Skeletal muscle cell (primary cell): ENCODE measurements at places on chromosomes 5 and 9.
A peak's percentile ranks its signal among the peaks of the same experiment; 100 is the strongest.

DNA sequence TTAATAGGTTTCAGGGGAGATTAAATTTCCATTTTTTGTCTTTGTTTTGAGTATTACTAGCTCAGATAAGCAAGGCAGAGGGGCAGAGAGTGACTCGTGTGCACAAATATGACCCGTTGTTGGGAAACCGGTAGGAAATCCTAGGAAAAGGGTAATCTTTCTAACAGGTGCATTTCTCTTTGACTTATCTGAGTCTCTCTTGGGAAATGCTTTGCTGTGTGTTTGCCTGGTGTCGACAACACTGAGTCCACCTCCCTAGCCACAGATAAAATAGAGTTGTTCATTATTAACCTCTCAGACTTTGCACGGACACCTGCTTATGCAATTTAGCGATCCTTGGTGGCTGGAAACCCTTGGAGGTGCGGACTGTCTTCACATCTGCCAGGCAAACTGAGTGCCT, 164.2 kb downstream of the FGF1 start:
- no peak for DNase-seq

DNA sequence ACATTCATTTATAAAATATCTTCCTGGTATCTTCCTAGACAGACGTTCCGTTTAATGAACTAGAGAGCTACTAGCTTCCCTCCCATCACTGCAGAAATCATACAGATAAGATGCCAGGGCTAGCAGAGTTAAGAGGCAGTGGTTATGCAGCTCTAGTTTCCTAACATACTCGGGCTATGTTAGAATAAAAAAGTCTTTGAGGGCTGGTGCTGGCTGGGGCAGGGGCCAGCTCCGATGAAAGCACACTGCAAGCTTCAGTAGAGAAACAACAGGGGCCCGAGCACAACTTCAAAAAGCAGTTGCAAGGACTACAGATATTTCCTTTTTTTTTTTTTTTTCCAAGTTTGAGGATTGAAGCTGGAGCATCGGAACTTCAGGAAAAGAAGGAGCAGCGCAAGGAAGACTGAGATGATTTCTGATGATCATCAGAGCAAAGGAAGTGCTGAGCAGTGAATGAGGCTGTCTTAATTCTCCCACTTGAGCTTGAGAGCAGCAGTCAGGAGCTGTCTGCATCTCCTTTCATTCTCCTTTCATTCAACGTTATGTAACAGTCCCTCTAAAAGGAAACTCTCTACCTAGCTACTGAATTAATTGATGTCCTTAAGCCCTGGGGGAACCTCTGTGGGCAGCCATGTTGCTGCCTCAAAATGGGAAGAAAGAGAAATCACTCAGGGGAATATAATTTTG, 47.6 kb upstream of the ADCY2 start:
- DNase-seq: no peak

DNA sequence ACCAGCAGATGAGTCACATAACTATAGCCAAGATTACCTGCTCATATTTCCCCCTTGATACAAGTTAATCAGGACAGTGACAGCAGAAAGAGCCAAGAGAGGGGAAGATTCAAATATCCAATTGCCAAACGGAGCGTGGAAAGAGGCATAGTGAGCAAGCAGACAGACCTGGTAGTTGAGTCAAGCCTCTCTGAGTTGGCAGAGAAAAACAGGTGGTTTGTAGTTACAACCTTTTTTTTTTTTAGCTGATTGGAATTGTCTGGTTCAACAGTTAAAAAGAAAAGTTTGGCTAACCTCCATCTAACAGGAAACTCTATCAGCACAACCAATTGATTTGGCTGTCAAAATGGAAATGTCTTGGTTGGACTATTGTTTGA, 272.1 kb downstream of the TLE1 start:
- DNase-seq: no peak

DNA sequence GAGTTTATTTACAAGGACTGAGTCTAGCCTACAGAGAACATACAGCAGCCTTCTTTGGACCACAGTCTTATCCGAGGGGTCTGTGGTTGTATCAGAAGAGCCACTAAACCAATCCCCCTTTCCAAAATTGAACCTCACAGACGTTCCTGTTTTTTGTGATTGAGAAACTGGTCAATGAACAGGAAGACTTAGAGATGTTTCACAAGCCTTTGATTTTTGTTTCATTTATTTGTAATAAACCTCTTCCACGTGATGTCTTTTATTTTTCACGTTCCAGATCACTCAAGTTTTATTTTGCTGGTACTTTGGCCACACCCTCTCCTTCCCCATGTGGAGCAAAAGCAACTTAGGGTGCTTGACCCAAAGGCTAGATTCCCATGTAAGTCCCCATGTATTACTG, 16.1 kb downstream of the CCT5 start:
- DNase-seq: no peak

- DNase-seq: no peak
Observed at GRCh38 chr9:31582071-31582470, 802.4 kb upstream of the ACO1 start.

DNA sequence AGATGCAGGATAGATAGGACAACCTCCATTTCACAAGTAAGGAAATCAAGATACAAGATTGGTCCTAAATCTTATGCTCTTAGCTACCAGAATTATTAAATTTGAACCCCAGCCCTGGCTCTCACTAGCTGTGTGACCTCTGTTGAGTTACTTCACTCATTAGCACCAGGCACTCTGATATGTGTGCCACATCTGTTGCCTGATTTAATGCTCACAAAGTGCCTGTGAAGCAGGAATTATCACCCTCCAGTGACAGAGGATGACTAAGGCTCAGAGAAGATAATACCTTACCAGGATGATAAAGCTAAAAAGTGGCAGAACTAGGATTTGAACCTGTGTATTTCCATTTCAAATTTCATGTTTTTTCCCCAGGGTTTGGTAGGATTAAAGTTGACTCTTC, 110.0 kb downstream of the PLPPR1 start:
- no peak for DNase-seq

GRCh38 chr9:7901621-7902020, 102.0 kb upstream of the DMAC1 start:
- DNase-seq: no peak

DNA sequence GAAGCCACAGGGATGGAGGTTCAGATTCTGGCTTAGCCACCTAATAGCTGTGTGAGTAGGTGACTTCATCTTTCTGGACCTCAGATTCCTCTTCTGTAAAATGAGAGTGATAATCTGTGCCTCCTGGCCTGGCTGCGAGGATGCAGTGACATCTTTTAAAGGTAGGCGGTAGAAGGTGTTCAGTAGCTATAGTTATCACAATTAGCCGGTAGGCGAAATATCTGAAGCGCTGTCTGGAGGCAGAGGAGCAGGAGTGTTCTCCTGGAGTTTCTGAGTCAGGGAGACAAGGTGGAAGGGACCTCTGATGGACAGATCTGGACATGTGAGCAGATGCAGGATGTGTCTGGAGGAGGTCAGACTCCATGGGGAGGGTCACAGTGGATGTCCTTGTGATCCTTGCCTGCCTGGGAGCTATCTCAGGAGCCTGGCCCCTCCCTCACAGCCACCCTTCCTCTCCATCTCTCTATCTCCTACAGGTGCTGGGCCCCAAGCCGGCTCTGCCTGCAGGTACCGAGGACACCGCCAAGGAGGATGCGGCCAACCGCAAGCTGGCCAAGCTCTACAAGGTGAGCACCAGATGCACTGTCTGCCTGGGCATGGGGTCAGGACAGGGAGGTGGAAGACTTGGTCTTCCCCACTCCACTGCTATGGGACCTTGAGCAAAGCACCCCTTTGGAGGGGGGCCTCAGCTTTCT, 45.6 kb downstream of the GSN start:
- no peak for DNase-seq

- DNase-seq: no peak
Observed at GRCh38 chr5:141809380-141810096, 68.7 kb downstream of the PCDH1 start.

DNA sequence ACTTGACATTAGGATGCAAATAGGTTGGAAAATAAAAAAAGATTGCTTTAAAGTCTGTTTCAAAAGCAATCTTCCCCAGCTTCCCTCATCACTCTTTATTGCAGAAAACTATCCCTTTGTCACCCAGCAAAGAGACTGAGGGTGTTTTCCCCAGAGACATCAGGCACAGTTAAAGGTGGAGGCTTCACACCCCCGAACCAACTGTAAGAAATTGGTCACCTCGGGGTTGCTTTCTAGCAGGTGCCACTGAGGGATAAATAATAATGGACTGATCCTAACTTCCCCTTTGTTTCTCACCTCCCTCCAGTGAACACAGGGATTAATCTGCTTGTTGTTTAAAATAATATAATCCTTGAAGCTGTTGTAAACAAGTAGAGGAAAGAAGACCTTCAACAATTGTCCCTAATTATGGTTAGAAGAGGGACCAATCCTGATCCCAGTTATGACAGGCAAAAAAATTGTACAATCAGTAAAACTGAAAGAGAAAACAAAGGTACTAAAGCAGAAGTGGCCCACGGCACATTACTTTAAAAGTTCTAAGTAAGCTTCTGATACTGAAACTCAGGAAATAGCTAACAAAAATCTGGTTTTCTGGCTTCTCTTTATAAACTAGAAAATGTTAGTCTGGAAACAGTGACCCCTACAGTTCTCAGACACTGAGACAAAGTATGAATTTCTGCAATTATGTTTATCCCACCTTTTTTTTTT, 6.6 kb upstream of the PCSK1 start:
- no peak for DNase-seq

DNA sequence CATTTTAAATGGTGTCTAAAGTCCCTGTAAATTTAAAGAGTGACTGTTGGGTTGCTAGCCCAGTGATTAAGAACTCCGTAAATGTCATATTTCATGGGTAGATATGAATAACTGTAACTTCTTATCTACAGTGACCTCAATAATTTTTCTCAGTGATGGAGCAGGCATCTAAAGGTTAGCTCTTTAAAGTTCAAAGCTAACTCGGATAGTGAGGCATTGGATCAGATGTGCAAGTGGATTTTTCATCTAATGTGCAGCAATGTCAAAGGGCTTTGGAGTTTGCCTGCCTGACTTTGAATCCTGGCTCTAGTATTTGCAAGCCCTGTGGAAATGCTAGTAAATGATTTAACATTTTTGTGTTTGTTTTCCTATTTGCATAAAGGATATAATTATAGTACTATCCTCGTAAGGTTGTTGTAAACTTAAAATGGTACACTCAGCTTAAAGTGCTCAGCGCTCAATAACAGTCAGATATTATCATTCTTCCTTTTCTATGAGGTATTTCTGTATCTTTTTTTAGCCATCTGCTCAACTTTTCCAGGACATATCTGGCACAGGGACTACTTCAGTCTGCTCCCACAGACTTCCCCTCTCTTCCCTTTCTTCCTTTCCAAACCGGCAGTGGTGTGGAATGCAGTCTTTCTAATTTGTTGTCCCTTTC, 163.7 kb upstream of the ELL2 start:
- DNase-seq: no peak

- peak; percentile 28 for DNase-seq
Observed at GRCh38 chr5:106522296-106522695, 1148.4 kb downstream of the EFNA5 start.

- DNase-seq: no peak
Observed at GRCh38 chr5:151218177-151218576, 5.7 kb downstream of the CCDC69 start.

DNA sequence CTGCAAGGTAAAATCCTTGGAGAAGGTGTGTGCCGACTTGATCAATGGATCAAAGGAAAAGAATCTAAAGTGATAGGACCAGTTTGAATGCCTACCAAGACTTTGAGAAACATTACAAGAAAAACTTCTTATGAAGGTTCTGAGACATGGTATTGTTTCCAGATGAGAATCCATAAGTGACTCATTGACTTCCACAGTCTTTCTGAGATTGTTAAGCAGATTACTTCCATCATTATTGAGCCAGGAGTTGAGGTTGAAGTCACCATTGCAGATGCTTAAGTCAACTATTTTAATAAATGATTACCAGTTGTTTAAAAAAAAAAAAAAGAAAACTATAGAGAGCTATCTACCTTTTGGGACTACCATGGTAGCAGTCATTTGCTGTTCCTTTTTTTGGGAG, 7.0 kb downstream of the LNPEP start:
- no peak for DNase-seq

- no peak for DNase-seq
Observed at GRCh38 chr5:149487672-149488071, 63.6 kb downstream of the CSNK1A1 start.

DNA sequence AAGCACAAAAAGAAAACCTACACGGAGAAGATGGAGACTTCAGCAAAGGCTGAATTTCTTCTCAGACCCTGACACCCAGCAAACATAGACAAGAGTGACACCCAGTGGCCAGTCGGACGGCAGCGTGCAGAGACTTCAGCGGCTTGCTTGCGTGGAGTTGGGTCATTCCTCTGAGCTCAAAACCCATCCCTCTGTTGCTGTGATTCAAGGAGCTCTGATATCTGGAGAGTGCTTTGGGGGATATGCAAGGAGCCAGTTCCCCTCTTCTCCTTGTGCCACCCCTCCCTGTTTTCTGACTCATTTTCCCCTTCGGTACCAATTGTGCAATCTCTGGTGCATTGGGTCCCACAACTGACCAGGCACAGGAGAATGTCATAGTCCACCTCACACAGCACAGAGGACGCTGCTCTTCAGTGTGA, 27.5 kb downstream of the SH3TC2 start:
- DNase-seq: no peak

DNA sequence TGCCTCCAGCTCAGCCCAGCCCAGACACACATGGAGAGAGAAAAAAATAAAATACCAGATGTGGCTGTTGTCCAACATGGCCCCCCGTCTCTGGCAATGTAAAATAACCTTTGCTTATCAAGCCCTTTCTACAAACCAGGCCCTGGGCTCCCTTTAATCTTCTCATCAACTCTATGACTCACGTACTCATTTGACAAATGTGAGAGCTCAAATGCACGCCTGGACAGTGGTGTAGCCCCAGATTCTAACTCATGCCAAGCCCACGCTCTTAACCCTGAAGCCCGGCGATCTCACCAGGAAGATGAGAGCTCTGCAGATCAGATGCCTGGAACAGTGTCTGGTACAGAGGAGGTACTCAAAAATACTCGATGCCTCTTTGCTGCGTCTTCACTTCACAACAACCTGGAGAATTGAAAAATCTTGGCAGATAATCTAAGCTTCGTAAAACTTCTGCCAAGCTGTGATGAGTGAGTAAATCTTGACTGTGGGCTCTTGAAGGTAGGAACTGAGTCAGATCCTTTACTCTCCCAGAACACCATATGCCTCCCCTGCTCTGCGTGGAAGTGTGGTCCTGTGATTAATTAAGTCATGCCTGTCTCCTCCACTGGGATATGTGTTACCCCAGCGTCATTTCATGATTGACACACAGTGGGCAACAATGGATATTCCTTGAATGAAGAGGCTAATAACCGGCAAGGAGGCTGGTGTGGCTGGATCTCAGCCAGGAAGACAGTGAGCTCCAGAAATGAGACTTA, 102.0 kb upstream of the FSTL4 start:
- no peak for DNase-seq

- DNase-seq: no peak
Observed at GRCh38 chr9:123346026-123346425, 10.0 kb upstream of the CRB2 start.

- no peak for DNase-seq
Observed at GRCh38 chr9:27430750-27431535, 93.1 kb upstream of the IFNK start.

DNA sequence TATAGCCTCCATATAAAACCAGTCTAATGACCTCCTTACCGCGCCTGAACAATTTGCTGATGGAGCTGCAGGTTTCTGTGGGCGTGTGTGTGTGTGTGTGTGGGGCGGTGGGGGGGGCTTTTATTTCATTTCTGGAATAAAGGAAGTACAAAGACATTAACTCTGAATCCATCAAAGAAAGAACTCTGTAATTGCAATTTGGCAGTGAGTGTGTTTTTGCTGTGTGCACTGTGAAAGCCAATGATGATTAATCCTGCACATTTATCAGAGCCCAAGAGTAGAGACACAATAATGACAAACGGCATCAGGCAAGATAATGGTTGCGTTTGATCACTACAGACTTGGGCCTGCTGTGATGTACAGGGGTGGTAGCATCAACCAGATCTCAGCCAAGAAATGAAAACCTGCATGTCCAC, 29.3 kb upstream of the NDFIP1 start:
- DNase-seq: no peak
